ENCODE measurements at places on chromosomes 5 and 9.

- no peak overlapping the region for H3K4me3 ChIP-seq
- H3K27me3 ChIP-seq: peaks cover 2% of the 10 kb centered on the region
- no peaks in the 10 kb centered on the region for H3K36me3 ChIP-seq
Measured at GRCh38 chr5:35745660-35746059, 111.0 kb upstream of the IL7R start.

- H3K27ac ChIP-seq: no peak overlapping the region
- no peaks in the 10 kb centered on the region for H3K36me3 ChIP-seq
- H3K4me3 ChIP-seq: no peak overlapping the region
- DNase-seq: no peak
Measured at GRCh38 chr5:148934895-148935400, 108.5 kb downstream of the ADRB2 start.

DNA sequence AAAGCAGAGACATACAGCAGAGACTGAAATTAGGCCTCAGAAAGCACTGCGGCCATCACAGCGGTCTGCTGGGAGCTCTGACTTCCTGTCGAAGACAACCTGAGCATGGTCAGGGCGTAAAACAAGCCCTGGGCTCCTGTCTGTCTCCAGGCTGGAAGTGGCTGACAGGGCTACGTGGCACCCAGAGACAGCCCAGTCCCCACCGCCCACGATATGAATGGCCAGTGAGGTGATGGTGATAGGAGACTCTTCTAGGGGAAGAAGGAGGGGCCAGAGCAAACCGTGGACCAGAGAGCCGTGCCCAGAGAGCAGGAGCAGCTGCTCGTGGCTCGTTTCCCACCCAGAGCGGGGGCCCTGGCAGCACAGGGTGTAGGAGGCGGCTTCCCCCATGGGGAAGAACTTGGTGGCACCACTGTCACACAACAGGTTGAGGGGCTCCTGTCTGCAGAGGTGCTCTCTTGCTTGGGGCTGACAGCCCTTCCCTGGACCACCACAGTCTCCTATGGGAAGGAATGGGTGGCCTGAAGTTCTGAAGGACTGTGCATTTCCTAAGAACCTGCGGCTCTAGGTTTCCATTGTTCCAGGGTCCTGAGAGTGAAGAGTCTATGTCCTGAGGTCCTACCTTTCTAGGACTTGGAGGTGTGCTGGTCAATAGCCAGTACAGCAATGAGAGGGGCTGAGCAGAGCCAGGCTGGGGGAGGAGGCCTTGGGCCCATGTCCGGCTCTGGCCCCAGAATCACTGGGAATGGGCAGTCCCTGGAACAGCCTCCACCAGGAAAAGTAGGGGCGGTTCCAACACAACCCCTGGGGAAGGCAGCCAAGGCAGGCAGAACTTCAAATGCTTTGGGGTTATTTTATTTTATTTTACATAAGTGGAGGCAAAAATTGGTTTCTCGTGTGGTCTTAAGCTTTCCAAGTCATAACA, 56.4 kb downstream of the BARX1 start:
- DNase-seq: peak; percentile 21
- H3K4me3 ChIP-seq: no peak overlapping the region
- no peaks in the 10 kb centered on the region for H3K4me1 ChIP-seq
- H3K27me3 ChIP-seq: no peaks in the 10 kb centered on the region
- no peaks in the 10 kb centered on the region for H3K36me3 ChIP-seq

DNA sequence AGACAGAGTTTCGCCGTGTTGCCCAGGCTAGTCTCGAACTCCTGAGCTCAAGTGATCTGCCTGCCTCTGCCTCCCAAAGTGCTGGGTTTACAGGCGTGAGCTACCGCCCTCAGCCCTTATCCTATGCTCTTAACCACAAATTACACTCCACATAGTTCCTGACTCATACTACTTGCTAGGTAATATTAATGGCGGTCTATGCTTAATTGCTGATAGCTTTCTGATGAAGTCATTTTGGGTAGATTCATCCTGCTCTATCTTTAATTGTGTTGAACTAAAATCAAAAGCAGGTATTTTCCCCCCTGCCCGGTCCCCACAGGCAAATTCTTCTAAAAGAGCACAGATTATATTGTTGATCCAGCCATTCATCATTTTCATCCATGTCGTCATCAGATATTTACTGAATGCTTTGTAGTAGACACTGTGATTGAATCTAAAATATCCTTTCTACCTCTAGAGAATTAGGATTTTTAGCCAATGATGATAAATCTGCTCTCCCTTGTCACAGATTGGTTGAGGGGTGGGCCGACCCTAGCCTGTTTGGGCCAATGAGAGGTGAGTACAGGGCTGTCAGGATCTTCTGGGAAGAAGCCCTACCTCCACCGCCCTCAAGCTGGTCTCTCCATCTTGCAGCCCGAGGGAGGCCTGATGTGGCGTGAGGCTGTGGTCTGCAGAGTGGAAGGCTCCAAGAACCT, 144.8 kb downstream of the NR3C1 start:
- no peaks in the 10 kb centered on the region for H3K27me3 ChIP-seq
- H3K36me3 ChIP-seq: no peaks in the 10 kb centered on the region
- H3K27ac ChIP-seq: no peak overlapping the region
- no peak for DNase-seq

GRCh38 chr9:99265691-99266090, 43.6 kb downstream of the SEC61B start:
- H3K27me3 ChIP-seq: no peaks in the 10 kb centered on the region
- H3K27ac ChIP-seq: no peak overlapping the region
- no peaks in the 10 kb centered on the region for H3K4me1 ChIP-seq
- DNase-seq: no peak
- H3K4me3 ChIP-seq: no peak overlapping the region
- H3K36me3 ChIP-seq: no peaks in the 10 kb centered on the region

GRCh38 chr9:96062854-96063253, 187.4 kb downstream of the ERCC6L2 start:
- DNase-seq: no peak
- H3K4me3 ChIP-seq: no peak overlapping the region
- no peaks in the 10 kb centered on the region for H3K4me1 ChIP-seq

DNA sequence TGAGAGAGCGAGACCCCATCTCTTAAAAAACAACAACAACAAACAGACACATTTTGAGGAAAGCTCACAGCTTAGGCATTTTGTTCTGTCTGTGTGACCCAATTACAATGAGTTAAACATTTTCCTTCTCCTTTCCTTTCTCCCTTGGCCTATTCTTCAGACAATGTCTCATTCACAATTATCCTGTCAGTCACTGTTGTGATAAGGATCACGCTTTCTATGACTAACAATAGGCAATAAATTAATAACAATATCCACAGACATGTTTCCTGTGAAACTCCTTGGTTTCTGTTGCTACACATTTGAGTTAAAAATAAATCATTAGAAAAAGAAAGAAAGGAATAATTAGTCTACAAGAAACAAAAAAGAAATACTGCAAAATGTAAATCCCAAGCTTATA, 19.8 kb upstream of the CARTPT start:
- H3K36me3 ChIP-seq: no peaks in the 10 kb centered on the region
- H3K4me1 ChIP-seq: no peaks in the 10 kb centered on the region
- no peak for DNase-seq
- H3K27ac ChIP-seq: no peak overlapping the region
- H3K4me3 ChIP-seq: no peak overlapping the region
- no peaks in the 10 kb centered on the region for H3K27me3 ChIP-seq

- no peaks in the 10 kb centered on the region for H3K27me3 ChIP-seq
- peaks cover 4% of the 10 kb centered on the region for H3K4me1 ChIP-seq
- H3K27ac ChIP-seq: no peak overlapping the region
- no peak overlapping the region for H3K4me3 ChIP-seq
Measured at GRCh38 chr9:93585259-93585658, 8.9 kb downstream of the PHF2 start.

GRCh38 chr9:90555351-90556057, 87.1 kb downstream of the DIRAS2 start:
- H3K36me3 ChIP-seq: no peaks in the 10 kb centered on the region
- no peak for DNase-seq
- no peak overlapping the region for H3K4me3 ChIP-seq
- no peak overlapping the region for H3K27ac ChIP-seq
- H3K27me3 ChIP-seq: no peaks in the 10 kb centered on the region
- no peaks in the 10 kb centered on the region for H3K4me1 ChIP-seq

- no peak for DNase-seq
- no peak overlapping the region for H3K27ac ChIP-seq
- H3K4me1 ChIP-seq: no peaks in the 10 kb centered on the region
- no peak overlapping the region for H3K4me3 ChIP-seq
Measured at GRCh38 chr9:136896027-136896426, 9.7 kb downstream of the TRAF2 start.

GRCh38 chr5:102590467-102590866, 91.7 kb upstream of the SLCO6A1 start:
- H3K27ac ChIP-seq: no peak overlapping the region
- H3K36me3 ChIP-seq: peaks cover 19% of the 10 kb centered on the region
- 0 out of 2 replicates have a peak, but pooled peaks cover 2% of the 10 kb centered on the region for H3K4me1 ChIP-seq
- no peak overlapping the region for H3K4me3 ChIP-seq
- no peaks in the 10 kb centered on the region for H3K27me3 ChIP-seq

- no peak overlapping the region for H3K4me3 ChIP-seq
- no peaks in the 10 kb centered on the region for H3K4me1 ChIP-seq
- H3K36me3 ChIP-seq: no peaks in the 10 kb centered on the region
- no peak for DNase-seq
- no peak overlapping the region for H3K27ac ChIP-seq
Measured at GRCh38 chr5:82360022-82360421, 81.9 kb upstream of the RPS23 start.

DNA sequence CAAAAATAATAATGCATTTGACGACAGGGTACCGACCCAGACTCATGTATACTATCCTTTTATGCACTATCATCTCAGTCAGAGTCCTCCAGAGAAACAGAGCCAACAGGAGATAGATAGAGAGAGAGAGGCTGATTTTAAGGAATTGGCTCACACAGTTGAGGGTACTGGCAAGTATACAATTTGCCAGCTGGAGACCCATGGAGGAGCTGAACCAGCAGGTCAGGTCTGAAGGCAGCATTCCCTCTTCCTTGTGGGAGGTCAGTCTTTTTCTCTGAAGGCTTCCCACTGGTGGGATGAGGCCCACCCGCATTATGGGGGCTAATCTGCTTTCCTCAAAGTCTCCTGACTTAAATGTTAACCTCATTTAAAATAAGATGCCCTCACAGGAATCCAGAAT, 17.3 kb upstream of the MED10 start:
- no peak for DNase-seq
- no peak overlapping the region for H3K4me3 ChIP-seq
- no peaks in the 10 kb centered on the region for H3K36me3 ChIP-seq
- H3K27ac ChIP-seq: no peak overlapping the region

- DNase-seq: no peak
- H3K4me3 ChIP-seq: no peak overlapping the region
- peaks cover 6% of the 10 kb centered on the region for H3K4me1 ChIP-seq
Measured at GRCh38 chr9:106689089-106689488, 173.9 kb upstream of the ZNF462 start.

DNA sequence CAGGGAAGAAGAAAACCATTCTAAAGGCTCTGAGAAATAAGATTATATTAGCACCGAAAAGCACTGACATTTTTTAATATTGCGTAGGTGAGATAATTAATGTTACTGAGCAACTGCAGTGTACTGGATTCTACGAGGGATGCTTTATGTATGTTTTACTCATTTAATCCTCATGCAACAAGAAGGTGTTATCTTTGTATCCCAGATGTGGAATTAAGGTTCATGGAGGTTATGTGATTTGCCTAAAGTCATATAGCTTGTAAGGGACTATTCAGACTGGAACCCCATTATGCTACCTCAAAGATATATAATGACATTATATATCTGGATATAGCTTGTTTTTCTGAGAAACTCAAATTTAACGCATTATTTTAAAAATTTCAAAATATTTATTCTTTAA, 2.5 kb downstream of the FBXO4 start:
- no peaks in the 10 kb centered on the region for H3K27me3 ChIP-seq
- no peak overlapping the region for H3K27ac ChIP-seq
- H3K4me1 ChIP-seq: no peaks in the 10 kb centered on the region
- H3K36me3 ChIP-seq: no peaks in the 10 kb centered on the region
- DNase-seq: no peak
- H3K4me3 ChIP-seq: no peak overlapping the region

GRCh38 chr9:129183495-129184218, 5.6 kb upstream of the IER5L start:
- H3K4me3 ChIP-seq: no peak overlapping the region
- no peak overlapping the region for H3K27ac ChIP-seq
- H3K27me3 ChIP-seq: peaks cover 45% of the 10 kb centered on the region
- no peaks in the 10 kb centered on the region for H3K36me3 ChIP-seq
- no peak for DNase-seq

DNA sequence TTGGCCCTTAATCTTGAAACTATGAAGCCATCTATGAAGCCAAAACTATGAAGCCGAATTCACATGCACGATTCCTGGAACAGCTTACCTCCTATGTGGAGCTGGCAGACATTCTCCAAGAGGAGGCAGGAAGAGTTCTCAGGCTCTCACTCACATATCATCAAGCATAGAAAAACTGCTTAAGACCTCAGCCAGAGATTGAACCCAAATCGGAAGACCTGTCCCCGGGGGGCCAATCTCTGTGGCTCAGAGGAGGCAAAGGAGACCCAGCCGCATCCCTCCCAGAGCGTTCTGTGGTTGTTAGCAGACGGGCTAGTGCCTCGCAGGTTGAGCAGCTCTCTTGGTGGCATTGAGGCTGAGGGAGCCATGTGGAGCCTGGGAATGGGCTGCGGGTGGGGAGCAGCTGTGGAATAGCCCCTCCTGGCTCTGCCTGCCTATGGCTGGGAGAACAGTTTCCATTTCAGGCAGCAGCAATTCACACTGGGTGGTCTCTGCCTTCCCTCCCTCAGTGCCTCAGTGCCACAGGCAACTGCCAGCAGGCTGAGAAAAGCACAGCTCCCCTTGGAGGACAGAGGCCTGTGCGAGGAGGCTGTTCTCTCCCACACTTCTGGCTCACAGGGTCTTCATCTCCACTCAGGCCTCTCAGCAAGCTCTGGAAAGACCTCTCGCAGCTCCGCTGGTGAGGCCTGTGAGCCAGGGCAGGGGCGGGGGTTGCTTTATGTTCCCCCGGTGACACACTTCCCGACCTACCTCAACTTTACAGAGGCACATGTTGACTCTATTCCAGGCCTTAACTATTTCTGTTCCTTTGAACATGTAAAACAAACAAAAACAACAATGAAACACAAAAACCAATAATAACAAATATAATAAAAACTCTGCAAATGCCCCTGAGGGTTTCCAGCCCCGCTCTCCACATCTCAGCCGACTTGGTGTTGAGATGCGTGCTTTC, 17.4 kb upstream of the TMEM174 start:
- no peak overlapping the region for H3K27ac ChIP-seq
- H3K36me3 ChIP-seq: no peaks in the 10 kb centered on the region
- no peaks in the 10 kb centered on the region for H3K4me1 ChIP-seq
- no peak overlapping the region for H3K4me3 ChIP-seq
- DNase-seq: no peak

DNA sequence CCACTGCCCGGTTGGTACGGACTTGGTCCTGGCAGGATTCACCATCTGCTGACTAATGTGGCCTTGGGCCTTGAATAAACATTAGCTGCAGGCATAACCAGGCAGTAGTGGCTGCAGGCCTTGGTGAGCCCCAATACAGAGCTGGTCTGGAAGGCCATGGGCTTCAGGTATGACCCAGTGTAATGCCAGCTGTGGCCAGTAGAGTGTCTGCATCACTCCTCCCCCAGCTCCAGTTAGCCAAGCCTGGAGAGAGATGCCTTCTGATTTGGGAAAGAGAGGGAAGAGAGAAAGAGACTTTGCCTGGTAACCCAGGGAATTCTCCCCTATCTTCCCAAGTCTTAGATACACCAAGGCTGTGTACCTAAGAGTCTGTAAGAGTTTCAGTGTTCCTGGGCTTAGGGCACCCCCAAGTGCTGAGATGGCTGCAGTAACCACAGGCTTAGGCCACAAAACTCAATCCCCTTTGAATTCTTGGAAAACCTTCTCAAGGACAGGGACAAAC, 5.6 kb upstream of the C5 start:
- no peaks in the 10 kb centered on the region for H3K4me1 ChIP-seq
- DNase-seq: peak; percentile 80
- H3K27ac ChIP-seq: no peak overlapping the region
- no peaks in the 10 kb centered on the region for H3K27me3 ChIP-seq

Data from H9 (cell line).